ENCODE measurements at places on chromosomes 5 and 9. TPM values are rescaled to one million over a fixed set of nuclear protein-coding genes. Genes with fewer than 3 reads are reported as not detected.

GRCh38 chr5:11609570-11610303 lies 294.5 kb downstream of the CTNND2 start:
- no peak for DNase-seq

DNA sequence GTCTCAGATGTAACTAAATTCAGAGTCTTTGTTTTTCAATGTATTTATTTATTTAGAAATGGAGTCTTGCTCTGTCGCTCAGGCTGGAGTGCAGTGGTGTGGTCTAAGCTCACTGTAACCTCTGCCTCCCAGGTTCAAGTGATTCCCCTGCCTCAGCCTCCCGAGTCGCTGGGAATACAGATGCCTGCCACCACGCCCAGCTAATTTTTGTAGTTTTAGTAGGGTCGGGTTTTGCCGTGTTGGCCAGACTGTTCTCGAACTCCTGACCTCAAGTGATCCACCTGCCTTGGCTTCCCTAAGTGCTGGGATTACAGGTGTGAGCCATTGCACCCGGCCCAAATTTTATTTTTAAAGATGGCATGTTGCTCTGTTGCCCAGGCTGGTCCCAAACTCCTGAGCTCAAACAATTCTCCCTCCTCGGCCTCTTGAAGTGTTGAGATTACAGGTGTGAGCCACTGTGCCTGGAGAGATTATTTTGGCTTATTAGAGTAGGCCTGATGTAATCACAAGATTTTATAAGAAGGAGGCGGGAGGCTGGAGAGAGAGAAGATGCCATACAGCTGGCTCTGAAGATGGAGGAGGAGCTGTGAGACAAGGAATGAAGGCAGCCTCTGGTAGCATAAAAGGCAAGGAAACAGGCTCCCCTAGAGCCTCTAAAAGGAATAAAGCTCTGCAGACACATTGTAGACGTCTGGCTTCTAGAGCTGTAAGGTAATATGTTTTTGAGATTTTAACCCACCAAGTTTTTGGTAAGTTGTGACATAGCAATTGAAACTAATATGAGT lies 12.9 kb upstream of the KLF9 start:
- no peak for DNase-seq

DNA sequence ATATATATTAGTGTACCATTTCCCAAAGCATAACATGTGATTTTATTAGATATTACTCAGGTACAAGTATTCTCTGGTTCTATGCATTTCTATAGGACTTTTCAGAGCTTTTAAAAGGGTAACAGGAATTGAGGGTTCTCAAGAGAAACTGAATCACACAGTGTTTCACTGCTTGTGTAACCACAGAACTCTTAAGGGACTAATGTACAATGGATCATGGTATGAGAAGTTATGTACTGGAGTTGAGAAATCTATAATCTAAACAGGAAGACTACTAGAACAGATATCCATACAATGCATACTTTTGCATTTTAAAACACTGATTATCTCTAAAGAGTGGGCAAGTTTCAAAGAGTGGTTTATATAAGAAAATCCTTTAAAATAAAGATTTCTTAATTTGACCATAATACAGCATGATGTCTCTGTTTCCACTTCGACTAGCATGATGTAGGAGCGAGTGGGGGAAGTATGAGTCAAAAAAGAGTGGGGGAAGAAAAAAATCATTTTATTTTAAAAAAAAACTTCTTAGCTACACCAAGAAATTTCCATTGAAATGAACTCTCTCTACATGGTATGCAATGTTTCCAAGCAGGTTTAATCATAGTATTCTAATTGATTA lies 183.5 kb downstream of the RFX3 start:
- no peak for DNase-seq

- no peak for DNase-seq
Observed at GRCh38 chr9:84456527-84456926, 116.0 kb upstream of the SLC28A3 start.

DNA sequence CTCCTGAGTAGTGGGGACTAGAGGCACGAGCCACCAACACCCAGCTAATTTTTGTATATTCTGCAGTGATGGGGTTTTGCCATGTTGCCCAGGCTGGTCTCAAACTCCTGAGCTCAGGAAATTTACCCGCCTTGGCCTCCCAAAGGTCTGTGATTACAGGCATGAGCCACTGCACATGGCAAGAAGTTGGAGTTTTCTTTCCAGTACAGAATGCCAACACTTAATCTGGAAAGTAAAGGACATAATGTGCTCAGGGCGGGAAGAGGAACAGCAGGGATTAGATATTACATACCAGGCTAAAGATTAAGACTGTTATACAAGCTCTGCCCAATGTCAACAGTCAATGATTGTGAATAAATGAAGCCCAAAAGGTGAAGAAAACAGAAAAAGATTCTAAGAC lies 47.2 kb upstream of the AGXT2 start:
- DNase-seq, result no peak

DNA sequence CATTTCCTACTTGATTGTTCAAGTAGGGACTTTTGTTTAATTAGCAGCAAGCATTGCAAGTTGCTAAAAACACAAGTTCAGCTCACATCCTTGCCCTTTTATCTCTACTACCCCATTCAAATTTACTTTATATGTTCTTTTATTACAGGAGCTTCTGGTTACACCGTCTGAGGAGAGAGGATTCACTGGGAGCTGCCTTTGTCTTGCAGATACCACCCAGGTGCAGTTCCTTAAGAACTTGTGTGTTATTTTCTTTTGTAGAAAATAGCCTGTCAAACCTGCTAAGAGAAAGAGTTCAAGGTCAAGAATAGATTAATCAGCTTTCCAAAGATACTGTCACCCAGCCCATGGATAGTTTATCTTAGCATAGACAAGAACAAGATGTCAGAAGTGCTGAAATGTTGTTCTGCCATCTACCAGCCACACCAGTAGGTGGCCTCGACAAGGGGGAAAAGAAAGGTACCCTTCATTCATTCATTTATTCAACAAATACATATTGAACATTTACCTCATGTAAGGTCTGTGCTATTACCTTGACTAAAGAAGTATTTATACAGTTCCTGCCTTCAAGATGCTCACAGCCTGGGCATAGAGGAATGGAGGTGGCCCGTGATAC lies 750.3 kb downstream of the MAT2B start:
- no peak for DNase-seq

GRCh38 chr5:129410488-129410887 lies 49.6 kb upstream of the ADAMTS19 start:
- no peak for DNase-seq

TAF11L5 gene
- not detected for total RNA-seq

ZNF367 gene
- total RNA-seq, result 1.7 TPM

ENTREP1 gene
- 114 TPM for total RNA-seq

PDE6A gene
- not detected for total RNA-seq

TMC1 gene
- not detected for total RNA-seq

PCDHGA1 gene
- total RNA-seq, result 1.1 TPM
